ENCODE measurements at places on chromosomes 2 and 18. TPM values are rescaled to one million over a fixed set of nuclear protein-coding genes. Genes with fewer than 3 reads are reported as not detected.

STAT1 gene
- total RNA-seq, result 62.1 TPM

ERBB4 gene
- under 0.01 TPM for total RNA-seq

TMEM163 gene
- 6.6 TPM for total RNA-seq

DNAH7 gene
- 0.09 TPM for total RNA-seq

EVA1A gene
- total RNA-seq, result 116 TPM

ADRA2B gene
- total RNA-seq, result not detected

ALKAL2 gene
- not detected for total RNA-seq

TBR1 gene
- under 0.01 TPM for total RNA-seq

MAP2 gene
- 9.2 TPM for total RNA-seq

G6PC2 gene
- not detected for total RNA-seq

CAPN13 gene
- not detected for total RNA-seq

Data from endothelial cell of coronary artery (primary cell).